ENCODE measurements at places on chromosomes 12 and 14.

- DNase-seq = no peak
Measured at GRCh38 chr12:101051151-101051550, 158.9 kb downstream of the SLC5A8 start.

- no peak for DNase-seq
Measured at GRCh38 chr14:92500491-92500941, 13.1 kb upstream of the RIN3 start.

- DNase-seq = no peak
Measured at GRCh38 chr12:131845121-131845520, 16.9 kb downstream of the MMP17 start.

- no peak for DNase-seq
Measured at GRCh38 chr14:88981948-88982347, 157.5 kb downstream of the TTC8 start.

- DNase-seq = no peak
Measured at GRCh38 chr12:130184404-130185090, 22.3 kb downstream of the FZD10 start.

DNA sequence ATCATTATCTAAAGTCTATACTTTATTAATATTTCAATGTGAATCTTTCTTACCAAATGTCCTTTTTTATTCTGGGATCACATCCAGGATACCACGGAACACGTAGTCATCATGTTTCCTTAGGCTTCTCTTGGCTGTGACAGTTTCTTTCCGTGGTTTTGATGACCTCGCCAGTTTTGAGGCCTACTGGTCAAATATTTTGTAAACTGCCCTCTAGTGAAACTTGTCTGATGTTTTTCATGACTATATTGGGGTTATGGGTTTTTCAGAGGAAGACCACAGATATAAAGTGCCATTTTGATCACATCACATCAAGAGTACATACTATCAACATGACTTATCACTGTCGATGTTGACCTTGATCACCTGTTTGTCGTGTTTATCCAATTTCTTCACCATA lies 14.1 kb upstream of the SERPINA6 start:
- DNase-seq = no peak

- DNase-seq = no peak
Measured at GRCh38 chr12:88945051-88945732, 364.9 kb upstream of the KITLG start.

DNA sequence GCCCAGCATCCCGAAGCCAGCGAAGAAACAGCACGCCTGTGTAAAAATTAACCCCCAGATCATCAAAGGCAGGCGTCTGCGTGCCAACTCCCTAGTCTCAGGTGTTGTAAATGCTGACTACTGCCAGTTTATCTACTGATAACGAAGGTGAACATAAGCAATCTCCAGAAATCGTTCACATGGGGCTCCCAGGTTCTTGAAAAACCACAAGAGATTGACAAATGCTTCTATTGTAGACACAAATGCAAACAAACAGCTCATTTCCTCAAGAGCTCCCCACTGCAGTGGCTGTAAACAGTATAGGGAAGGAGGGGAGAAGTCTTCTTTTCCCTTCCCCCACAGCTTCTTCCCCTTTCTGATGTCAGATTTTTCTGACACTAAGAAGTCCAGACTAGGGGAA lies 5.3 kb upstream of the PLEKHG3 start:
- no peak for DNase-seq
